ENCODE measurements at places on chromosomes 3 and 15.

- DNase-seq: no peak
Observed at GRCh38 chr3:146577662-146578061, 27.5 kb downstream of the PLSCR5 start.

- DNase-seq: no peak
Observed at GRCh38 chr15:70113304-70113700, 15.6 kb upstream of the TLE3 start.

DNA sequence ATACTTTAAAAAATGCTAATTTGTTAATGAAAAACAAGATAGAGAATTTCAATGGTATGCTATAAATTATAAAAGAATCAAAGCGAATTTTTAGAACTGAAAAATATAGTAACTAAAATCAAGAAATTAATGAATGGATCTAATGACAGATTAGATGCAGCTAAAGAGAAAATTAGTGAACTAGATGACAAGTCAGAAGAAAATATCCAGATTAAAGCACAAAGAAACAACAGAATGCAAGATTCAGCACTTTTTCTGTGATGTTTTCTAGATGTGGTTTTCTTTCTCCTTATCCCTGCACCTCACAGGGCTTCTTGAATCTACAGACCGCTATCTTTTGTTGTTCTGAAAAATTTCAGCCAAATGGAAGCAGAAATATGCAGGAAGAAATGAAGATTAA is 54.4 kb downstream of the INO80 start:
- DNase-seq: no peak

GRCh38 chr3:159922193-159922840 is 66.3 kb upstream of the IL12A start:
- no peak for DNase-seq

DNA sequence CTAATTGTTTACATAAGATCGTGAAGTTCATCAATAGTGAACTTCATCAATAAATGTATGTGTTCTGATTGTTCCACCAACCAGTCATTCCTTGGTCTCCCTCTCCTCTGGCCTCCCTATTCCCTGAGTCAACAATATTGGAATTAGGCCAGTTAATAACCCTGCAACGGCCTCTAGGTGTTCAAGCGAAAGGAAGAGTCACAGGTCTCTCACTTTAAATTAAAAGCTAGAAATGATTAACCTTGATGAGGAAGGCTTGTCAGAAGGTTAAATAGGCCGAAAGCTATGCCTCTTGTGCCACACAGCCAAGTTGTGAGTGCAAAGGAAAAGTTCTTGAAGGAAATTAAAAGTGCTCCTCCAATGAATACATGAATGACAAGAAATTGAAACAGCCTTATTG is 89.4 kb upstream of the ACKR4 start:
- DNase-seq: no peak

GRCh38 chr3:178308771-178309170 is 227.5 kb upstream of the KCNMB2 start:
- DNase-seq: no peak

GRCh38 chr15:57732526-57733331 is 26.2 kb downstream of the POLR2M start:
- DNase-seq: no peak

GRCh38 chr15:55344206-55344605 is 25.2 kb downstream of the PIGB start:
- DNase-seq: no peak

GRCh38 chr15:90354986-90355385 is 2.9 kb downstream of the ZNF774 start:
- no peak for DNase-seq

DNA sequence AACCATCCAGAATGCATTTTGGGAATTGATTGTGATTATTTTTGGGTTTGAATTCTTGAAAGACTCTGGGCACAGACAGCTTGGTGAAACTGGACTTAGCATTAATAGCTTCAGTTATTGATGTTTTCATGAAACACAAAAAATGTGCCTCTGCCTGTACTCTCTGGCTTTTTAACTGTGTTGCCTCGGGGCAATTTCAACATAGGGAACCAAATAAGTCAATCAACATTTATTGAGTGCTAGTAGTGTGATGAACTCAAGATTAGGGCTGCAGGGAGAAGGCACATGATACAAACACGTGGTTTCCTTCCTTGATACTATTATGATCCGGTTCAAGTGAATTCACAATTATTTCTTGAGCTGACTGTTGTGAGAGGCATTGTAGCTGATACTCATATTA is 50.8 kb downstream of the UNC13C start:
- no peak for DNase-seq

- no peak for DNase-seq
Observed at GRCh38 chr3:23209747-23210487, 6.8 kb downstream of the UBE2E2 start.

DNA sequence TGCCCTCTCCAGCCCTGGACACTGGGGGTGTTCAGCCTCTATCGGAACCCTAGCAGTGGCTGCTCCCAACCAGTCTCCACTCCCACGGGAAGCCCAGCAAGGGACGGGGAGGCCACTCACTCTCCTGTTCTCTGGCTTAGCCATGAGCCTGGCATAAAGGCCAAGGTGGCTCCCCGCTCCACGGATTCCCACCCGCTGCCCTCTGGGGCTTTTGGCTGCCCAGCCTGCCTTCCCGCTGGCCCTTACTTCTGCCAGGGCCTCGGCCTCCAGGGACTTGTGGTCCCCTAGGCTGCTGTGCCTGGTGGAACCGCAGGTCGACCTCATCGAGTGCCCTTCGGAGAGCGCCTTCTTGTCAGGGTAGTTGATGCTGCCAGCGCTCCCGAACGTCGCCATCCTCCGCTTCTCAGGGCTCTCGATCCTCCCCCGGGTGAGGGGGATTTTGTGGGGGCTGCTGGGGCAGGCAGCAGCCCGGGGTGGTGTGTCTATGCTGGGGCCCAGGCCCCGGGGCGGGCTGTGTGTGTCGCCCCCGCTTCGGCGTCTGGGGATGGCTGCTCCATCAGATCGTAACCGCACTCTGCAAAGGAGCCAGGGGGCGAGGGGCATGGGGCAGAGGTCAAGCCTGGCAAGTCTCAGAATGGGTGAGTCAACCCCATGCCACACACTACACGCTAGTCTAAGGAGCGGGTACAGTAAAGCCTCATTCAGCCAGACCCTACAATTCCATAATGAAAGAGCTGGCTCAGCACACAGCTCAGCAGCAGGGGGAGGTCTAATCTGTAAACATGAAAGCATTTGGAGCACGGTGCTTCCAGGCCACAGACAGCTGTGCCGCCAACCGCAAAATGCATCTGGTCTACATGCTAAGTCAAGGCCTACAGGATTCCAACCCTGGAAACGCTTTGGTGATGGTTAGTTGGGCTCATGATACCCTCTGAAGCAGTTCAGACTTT is 27.3 kb upstream of the RAD18 start:
- DNase-seq: no peak

- DNase-seq: peak; percentile 50
Observed at GRCh38 chr3:123489400-123490004, 40.6 kb upstream of the ADCY5 start.

- DNase-seq: no peak
Observed at GRCh38 chr15:88032787-88033186, 223.8 kb downstream of the NTRK3 start.

- no peak for DNase-seq
Observed at GRCh38 chr3:54358969-54359694, 236.8 kb downstream of the CACNA2D3 start.

GRCh38 chr3:122508135-122508914 is 6.4 kb downstream of the KPNA1 start:
- no peak for DNase-seq

GRCh38 chr15:88848203-88848602 is 45.0 kb downstream of the ACAN start:
- DNase-seq: no peak

DNA sequence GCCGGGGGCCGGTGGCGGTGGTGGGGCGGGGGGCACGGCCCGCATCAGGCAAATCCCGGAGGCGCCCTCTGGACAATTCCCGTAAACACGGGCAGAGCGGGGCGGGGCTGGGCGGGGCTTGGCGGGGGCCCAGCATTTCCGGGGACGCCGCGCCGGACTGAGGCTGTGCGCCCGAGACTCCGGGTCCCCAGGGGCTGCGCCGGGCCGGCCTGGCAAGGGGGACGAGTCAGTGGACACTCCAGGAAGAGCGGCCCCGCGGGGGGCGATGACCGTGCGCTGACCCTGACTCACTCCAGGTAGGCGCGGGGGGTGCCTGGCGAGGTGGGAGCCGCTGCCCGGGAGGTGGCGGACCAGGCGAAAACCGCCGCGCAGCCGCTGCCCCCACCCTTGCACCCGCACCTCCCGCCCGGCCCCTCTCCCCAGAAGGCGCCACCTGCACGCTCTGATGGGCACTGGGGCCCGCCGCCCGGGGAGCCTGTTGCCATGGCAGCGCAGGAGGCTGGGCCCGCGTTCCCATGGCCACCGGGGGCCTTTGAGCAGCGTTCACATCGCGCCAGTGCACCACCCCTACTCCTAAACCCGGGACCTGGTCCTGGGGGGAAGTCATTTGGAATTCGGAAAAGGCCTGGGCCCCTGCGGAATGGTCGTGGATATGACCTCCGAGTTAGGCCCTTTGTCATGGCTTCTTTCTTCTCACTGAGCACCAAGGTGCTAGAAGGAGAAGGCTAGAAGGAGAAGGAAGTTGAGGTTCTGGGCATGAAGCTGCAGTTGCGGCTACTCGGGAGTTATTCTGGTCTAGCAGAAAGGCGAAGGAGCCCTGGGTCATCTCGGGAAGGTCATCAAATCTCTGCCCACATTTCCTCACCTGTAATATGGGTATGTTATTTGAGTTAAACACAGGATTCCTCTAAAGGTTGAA is 16.1 kb upstream of the SEMA4B start:
- DNase-seq: peak; percentile 69

DNA sequence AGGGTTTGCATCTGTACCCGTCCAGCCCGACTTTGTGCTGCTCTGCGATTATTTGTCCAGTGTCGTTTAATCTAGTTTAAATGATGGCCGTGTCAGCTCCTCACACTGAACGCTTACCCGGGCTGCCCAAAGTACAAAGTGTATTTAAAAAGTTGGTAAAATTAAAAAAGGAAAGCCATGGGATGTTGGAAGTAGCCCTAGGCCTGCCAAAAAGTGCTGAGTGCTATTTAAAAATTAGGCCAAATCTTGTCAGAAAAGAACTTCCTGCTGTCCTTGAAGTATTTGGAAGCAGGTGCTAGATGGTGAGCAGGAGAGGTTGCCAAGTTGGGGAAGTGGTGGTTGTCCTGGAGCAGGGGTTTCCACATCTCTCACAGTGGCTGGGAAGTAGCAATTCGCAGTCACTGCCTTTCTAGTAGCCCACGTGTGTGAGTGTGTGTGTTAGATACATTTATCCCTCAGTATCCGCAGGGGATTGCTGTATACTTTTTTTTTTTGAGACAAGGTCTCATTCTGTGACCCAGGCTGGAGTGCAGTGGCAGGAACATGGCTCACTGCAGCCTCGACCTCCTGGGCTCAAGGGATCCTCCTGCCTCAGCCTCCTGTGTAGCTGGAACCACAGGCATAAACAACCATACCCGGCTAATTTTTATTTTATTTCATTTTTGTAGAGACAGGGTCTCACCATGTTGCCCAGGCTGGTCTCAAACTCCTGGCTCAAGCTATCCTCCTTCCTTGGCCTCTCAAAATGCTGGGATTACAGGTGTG is 664 bp downstream of the PPCDC start:
- DNase-seq: no peak

- DNase-seq: no peak
Observed at GRCh38 chr15:89837134-89837829, 22.6 kb upstream of the ANPEP start.

DNA sequence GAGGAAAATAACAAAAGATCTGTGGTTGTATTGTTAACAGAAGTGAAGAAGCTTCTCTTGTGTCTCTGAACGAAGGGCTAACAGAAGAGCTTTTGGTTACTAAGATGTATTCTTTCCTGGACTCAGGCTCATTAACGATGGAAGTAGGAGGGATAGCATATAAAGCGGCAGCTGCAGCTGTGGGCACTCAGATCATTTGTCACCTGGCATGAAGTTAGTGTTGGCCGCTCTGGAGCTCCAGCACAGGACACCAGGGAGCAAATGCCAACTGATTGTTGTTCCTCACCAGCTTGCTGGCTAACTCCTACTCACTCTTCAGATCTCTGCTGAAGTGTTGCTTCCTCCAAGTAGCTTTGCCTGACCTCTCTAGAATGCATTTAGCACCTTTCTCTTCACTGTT is 15.5 kb upstream of the SLITRK3 start:
- no peak for DNase-seq

DNA sequence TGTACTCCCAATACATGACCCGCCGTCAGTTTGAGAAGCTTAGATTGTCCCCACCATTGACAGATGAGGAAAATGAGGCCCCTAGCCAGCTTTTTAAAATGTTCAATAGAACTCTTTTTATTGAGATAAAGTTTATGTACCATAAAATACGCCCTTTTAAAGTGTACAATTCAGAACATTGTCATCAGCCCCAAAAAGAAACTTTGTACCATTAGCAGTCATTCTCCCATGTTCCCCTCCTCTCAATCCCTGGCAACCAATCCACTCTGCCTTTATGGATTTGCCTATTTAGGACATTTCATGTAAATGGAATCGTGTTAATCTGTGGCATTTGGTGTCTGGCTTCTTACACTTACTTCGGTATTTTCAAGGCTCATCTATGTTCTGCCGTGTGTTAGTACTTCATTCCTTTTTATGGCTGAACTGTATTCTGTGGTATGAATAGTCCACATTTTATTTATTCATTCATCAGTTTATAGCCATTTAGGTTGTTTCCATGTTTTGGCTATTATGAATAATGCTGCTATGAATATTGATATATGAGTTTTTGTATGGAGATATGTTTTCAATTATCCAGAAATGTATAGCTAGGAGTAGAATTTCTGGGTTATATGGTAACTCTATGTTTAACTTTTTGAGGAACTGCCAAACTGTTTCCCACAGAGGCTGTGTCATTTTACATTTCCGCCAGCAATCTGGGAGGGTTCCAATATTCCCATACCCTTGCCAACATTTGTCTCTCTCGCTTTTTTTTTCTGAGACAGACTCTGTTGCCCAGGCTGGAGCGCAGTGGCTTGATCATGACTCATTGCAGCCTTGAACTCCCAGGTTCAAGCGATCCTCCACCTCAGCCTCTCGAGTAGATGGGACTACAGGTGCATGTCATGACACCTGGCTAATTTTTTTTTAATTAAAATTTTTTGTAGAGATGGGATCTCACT is 15.3 kb upstream of the PTPN23 start:
- no peak for DNase-seq

GRCh38 chr3:191094057-191094845 is 104.8 kb upstream of the OSTN start:
- DNase-seq: no peak

GRCh38 chr15:61090386-61091288 is 138.5 kb downstream of the RORA start:
- no peak for DNase-seq

- no peak for DNase-seq
Observed at GRCh38 chr3:77014226-77014625, 25.7 kb upstream of the ROBO2 start.

Measured in 8988T (cell line).